ENCODE measurements at places on chromosomes 13 and 19.
A peak's percentile ranks its signal among the peaks of the same experiment; 100 is the strongest.

DNA sequence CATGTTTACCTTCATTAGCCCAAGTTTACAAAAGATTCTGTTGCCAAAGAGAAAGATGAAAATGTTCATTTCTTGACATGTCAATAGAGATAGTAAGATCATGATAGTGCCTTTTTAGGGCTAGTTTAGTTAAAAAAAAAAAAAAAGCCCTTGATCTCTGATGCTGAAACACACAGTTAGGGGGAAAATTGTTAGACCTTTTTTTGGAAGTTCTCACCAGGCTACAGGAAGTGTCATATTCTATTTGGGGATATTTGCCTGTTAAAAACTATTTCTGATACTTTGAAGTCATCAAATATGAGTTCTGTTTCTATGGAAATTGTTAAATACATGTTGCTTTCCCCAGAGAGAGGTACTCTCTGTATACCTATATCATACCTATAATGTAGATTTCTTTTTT, 21.6 kb downstream of the SLAIN1 start:
- H3K27me3 ChIP-seq = no peaks in the 10 kb centered on the region
- H3K4me3 ChIP-seq = no peak overlapping the region
- H3K4me1 ChIP-seq = peaks cover 15% of the 10 kb centered on the region
- peak overlapping the region; percentile 40 for H3K27ac ChIP-seq

DNA sequence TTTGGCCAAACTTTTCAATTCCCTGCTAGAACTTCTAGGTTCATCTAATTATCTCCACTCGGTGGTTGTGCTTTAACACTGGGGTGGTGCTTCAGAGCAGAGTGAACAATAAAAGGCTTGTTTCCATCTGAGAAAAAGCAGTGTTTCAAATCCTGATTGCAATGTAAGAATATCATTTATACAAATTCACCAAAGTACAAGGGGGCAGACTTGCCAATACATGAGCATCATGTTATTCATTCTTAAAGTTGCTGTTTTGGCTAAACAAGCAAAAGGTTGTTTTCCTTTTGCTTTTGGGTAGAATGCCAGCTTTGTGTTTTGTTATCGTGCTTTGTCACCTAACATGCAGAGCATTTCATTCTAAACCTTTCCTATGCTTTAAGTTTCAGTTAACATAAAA, 78.5 kb upstream of the UBAC2 start:
- peaks cover 10% of the 10 kb centered on the region for H3K4me1 ChIP-seq
- H3K4me3 ChIP-seq = no peak overlapping the region
- peaks cover 15% of the 10 kb centered on the region for H3K27me3 ChIP-seq
- H3K27ac ChIP-seq = no peak overlapping the region
- no peak for DNase-seq
- no peaks in the 10 kb centered on the region for H3K36me3 ChIP-seq

GRCh38 chr19:22427547-22427946, 5.4 kb upstream of the ZNF98 start:
- H3K4me3 ChIP-seq = no peak overlapping the region
- H3K4me1 ChIP-seq = no peaks in the 10 kb centered on the region
- H3K27me3 ChIP-seq = no peaks in the 10 kb centered on the region
- no peaks in the 10 kb centered on the region for H3K36me3 ChIP-seq

- no peak overlapping the region for H3K27ac ChIP-seq
- H3K36me3 ChIP-seq = no peaks in the 10 kb centered on the region
- no peaks in the 10 kb centered on the region for H3K4me1 ChIP-seq
- no peak for DNase-seq
These were observed 1824.2 kb downstream of the OLFM4 start for GRCh38 chr13:54852831-54853230.

- H3K27me3 ChIP-seq = no peaks in the 10 kb centered on the region
- no peak overlapping the region for H3K27ac ChIP-seq
- H3K4me1 ChIP-seq = no peaks in the 10 kb centered on the region
- no peaks in the 10 kb centered on the region for H3K36me3 ChIP-seq
These were observed 7.5 kb downstream of the TEX29 start for GRCh38 chr13:111327730-111328573.

Measured in memory B cell (primary cell).